Thymus (tissue), 14 donors: ENCODE measurements at places on chromosomes 13 and 19. TPM values are rescaled to one million over a fixed set of nuclear protein-coding genes. Genes with fewer than 3 reads are reported as not detected.

Gene ZNF528
- 18.4 TPM for polyA plus RNA-seq

Gene IGLON5
- polyA plus RNA-seq = 0.25 TPM

Gene MAU2
- 29.8 TPM for polyA plus RNA-seq

Gene UNC13A
- polyA plus RNA-seq = 0.32 TPM

Gene RHPN2
- 4.8 TPM for polyA plus RNA-seq

Gene KIR2DL1
- 0.05 TPM for polyA plus RNA-seq

Gene BEST2
- polyA plus RNA-seq = 0.46 TPM
